ENCODE measurements at places on chromosomes 7 and 10.

DNA sequence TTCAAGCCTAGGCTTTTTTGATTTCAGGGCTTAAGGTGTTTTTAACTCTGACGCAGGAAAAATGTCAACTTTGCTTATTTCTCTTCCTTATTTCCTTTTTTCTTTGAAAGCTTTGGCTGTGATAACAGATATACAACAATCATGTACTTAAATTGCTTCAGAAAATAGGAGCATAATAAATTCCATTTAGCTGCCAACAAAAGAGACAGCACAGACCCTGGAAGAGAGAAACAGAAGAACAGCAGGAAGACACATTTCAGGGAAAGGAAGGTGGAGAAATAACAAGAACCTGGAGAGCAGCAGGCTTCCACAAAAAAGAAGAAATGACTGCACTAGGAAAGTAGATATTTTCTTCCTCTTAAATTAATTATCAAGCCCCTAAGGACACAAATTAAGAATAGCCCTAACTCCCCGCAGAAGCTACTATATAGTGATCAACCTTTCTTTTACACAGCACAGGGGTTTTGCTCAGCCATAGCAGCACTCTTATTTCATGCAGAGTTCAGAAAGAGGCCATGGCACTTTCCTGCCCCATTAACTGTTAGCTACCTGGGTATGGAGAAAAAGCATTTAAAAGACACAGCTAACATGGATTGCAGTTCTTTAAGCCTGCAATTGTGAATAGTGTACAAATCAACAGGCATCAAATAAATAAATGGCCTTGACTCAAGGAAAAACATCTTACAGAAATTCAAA, 61.5 kb downstream of the IQUB start:
- DNase-seq, result no peak

DNA sequence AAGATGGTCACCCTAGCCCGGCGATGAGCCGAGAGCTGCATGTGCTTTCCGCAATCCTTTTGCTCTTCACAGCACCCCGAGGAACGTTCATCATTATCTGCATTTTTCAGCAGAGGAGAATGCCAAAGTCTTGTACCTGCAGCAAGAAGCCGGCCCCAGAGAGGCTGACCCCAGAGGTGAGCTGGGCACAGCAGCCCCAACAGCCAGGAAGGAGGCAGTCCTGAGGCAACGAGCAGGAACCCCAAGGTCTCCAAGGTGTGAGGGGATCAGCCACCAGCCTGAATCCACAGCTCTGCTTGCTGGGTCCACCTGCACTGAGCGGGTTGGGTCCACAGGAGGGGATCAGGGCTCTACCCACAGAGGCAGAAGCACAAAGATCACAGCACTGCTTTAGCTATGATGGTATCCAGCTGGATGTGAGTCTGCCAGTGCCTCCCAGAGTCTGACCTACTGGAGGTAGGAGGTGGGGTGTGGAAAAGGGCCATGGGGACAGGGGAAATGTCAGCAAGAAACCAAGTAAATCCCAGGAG, 16.8 kb upstream of the GDF10 start:
- no peak for DNase-seq

- DNase-seq, result no peak
Observed at GRCh38 chr10:3763852-3764625, 21.0 kb downstream of the KLF6 start.

DNA sequence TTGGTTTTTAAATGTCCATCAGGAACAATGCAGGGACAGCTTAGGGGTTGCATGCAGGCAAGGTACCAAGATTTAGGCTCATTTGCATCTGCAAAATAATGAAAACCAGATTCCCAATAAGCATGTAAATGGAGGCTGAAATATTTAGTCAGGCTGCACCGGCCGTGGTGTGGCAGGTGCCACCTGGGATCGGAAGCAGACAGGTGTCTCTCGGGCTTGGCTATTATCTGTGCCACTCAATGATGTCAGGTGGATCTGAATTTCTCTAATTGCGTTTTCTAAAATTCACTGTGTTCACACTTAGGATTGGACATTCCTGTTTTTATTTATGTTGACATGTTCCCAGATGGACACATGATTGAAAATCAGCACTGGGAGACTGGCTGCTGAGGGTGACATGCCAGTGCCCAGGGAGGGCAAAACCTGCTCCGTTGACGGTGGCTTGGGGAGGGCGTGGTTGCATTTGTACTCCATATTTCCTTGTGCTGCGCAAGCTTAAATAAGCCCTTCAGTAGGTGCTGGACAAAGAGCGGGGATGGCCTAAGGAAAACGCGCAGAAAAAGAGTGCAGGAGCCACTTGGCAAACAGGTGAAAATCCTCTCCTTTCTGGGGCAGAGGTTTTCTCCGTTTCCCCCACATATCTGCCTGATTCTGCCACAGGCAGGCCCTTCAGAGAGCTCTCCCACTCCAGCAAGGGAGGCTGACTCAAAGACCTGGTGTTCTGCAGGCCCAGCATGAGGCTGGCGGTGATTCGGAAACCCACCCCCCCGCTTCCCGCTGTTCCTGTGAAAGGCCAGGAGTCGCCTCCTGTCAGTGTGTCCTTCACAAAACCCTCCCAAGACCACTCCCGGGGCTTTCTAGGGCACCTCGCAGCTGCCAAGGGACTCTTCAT, 142.5 kb downstream of the WDR37 start:
- DNase-seq, result no peak

DNA sequence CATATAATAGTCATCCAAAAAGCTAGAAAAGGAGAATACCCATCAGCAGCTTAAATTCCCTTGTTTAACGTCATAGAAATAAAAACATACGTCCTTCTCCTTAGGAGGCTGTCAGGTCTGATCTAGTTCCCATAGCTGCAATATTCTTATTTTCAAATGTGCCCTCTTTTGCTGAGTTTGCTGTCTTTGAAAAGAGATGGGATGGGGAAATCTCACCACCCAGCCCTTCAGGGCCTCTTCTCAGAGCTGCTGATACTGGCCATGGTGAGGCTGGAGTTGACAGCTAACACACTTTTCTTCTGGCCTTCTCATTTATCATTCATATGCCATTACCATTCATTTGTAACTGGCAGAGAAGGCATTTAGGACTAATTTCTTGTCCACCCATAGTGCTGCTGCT, 5.1 kb upstream of the PCGF5 start:
- DNase-seq, result no peak

- DNase-seq, result no peak
Observed at GRCh38 chr10:111130471-111130870, 53.6 kb downstream of the ADRA2A start.

- no peak for DNase-seq
Observed at GRCh38 chr7:4951903-4952636, 6.9 kb downstream of the MMD2 start.

GRCh38 chr10:110724937-110725336, 80.8 kb downstream of the RBM20 start:
- DNase-seq, result no peak

DNA sequence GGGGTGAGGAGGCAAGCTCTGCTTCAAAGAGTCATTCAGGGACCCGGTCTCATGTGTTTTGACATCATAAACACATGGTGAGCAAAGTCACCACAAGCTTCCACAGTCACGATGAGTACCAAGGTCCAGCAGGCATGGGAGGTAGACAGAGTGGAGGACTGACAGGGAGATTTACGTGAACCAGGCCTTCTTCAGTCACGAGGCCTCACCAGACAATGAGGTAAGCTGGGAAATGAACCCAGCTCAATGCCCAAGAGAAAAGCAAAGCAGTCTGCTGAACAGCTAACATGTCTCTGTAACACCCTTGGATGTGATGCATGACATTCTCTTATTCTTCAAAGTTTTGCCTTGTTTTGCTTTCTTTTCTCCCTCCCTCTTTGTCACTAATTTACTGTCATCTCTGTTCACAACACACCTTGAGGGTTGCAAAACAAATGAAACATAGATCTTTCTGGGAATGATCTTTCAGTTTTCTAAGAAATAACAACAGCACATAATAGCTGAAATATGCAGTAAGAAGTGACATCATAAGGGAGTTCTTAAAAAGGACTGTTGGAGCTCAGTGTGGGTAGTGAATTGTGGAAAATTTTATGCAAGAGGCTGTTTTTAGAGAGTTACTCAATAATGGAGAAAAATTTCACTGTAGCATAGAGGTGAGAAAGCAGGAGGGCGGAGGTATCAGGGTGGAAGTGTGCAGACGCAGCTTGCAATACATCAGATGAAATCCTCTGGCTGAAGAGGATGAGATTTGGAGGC, 9.0 kb downstream of the PPP1R17 start:
- no peak for DNase-seq

GRCh38 chr10:95569368-95569767, 8.2 kb upstream of the SORBS1 start:
- DNase-seq, result no peak

- no peak for DNase-seq
Observed at GRCh38 chr10:49300140-49300974, 1.4 kb downstream of the C10orf71 start.

DNA sequence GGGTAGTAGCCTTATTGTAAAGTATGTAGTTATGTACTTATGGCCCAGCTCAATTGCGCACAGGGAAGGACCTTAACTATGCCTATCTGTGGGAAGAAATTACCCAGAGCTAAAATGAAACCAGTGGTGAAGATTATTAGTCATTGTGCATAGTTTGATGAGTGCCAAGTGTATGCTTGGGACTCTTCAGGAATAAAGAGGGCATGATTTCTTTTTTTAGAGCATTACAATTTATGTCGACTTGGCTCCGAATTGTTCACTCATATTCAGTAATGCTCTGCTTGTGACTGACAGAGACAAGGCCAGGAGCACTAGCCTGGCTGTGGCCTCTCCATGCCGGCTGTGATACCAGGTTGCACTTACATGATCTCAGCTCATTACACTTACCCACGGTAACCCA, 269.5 kb downstream of the TRIL start:
- no peak for DNase-seq

DNA sequence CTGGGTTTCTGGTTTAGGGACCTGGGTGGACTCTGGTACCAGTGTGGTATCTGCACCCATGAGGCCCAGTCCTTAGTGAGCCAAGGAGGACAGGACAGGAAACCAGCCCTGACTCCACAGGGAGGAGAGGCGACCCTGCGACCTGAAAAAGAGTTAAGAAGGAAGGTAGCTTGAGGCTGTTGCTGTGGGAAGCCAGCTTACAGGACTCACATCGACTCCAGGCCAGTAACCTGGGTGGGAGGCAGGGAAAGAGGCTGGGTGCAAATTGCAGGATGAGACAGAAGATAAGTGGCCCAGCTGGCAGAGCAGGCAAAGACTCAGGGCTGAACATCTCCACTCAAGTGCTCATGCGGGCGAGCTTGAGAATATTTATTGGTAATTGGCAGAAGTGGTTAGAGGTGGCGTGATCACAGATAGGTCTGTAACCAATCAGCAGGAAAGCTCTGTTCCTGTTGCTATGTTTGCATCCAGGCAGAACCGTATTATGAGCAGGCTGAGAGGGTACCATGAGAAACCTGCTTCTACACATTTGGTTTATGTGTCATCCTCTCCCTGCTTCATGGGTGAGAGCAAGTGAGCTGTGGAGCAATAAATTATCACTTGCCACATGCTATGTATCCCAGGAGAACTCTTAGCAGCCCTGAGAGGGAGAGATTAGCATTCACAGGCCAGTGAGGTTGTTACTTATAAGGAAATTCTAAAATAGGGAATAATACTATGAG, 11.0 kb downstream of the TLL2 start:
- DNase-seq, result no peak

GRCh38 chr7:30525429-30525828, 20.8 kb upstream of the GGCT start:
- DNase-seq, result no peak

GRCh38 chr10:18860631-18861240, 187.9 kb upstream of the MALRD1 start:
- DNase-seq, result no peak

DNA sequence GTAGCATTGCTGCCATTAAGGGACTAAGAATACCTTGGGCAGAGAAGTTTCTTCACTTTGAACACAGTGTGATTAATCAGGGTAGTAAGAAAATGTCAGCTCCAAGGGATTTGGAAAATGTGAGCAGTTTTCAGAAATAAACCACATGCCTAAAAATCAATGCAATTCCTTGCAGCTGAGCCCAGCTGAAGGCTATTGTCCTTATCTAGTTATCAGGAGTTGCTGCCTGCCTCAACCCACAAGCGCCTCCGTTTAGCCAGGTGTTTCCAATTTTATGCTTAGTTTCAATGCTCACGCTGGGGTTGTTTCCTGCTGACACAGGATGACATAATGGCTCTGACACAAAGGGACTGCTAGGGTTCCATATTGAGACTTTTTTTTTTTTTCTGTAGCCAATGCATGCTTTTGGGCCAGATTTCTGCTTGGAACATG, 132.3 kb upstream of the ANK3 start:
- DNase-seq, result no peak

GRCh38 chr10:121753726-121754476, 155.7 kb upstream of the FGFR2 start:
- DNase-seq, result no peak

DNA sequence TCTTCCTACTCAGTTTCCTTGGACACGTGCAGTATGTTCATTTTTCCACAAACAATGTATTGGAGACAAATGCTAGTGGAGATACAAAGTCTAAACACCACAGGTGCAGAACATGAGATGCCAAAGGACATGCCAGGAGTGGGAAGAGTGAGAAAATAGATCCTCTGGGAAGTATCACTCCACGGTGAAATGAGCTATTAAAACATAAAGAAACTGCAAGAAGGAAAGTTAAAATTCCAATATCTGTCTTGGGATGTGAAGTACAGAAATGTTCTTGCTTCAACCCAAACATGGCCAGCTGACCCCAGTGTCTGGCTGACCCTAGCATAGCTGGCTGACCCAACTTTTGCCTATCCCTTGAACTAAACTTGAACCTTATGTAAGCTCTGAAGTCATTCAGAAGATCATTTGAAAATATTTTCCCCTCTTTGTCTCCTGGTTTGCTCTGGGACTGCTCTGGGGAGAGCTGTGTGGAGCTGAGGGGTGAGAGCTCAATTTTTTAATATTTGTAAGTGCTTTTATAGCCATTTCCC, 59.5 kb downstream of the FZD1 start:
- no peak for DNase-seq

- DNase-seq, result no peak
Observed at GRCh38 chr7:106767498-106768323, 97.4 kb upstream of the PIK3CG start.

DNA sequence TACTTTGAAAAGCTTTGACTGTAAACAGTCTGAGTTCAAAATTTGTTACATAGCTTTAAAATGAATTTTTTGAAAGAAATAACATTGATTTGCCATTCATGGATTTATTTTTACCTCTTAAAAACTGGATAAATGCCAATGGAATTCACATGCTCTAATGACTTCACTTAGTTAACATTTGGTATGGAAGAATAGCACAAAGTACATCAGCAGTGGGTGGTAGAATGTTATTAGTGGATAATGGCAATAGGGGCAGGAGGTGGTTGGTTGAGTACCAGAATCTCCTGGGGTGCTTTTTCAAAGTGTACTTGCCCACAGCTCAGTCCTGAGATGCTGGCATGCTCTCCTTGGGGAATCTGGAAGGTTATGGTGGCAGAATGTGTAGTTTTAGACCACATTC, 4.7 kb downstream of the PPP1R9A start:
- no peak for DNase-seq
